Activated CD8-positive, alpha-beta memory T cell treated with anti-CD3 and anti-CD28 coated beads for 4 hours (primary cell): ENCODE measurements at places on chromosomes 7 and 10.

GRCh38 chr10:65325913-65326312 lies 1599.9 kb upstream of the LRRTM3 start:
- no peak for DNase-seq

- DNase-seq: no peak
Observed at GRCh38 chr10:58518775-58519174, 6.1 kb downstream of the BICC1 start.

- no peak for DNase-seq
Observed at GRCh38 chr10:82037076-82037475, 162.1 kb downstream of the NRG3 start.

- no peak for DNase-seq
Observed at GRCh38 chr10:14039968-14040668, 290.6 kb downstream of the FRMD4A start.

DNA sequence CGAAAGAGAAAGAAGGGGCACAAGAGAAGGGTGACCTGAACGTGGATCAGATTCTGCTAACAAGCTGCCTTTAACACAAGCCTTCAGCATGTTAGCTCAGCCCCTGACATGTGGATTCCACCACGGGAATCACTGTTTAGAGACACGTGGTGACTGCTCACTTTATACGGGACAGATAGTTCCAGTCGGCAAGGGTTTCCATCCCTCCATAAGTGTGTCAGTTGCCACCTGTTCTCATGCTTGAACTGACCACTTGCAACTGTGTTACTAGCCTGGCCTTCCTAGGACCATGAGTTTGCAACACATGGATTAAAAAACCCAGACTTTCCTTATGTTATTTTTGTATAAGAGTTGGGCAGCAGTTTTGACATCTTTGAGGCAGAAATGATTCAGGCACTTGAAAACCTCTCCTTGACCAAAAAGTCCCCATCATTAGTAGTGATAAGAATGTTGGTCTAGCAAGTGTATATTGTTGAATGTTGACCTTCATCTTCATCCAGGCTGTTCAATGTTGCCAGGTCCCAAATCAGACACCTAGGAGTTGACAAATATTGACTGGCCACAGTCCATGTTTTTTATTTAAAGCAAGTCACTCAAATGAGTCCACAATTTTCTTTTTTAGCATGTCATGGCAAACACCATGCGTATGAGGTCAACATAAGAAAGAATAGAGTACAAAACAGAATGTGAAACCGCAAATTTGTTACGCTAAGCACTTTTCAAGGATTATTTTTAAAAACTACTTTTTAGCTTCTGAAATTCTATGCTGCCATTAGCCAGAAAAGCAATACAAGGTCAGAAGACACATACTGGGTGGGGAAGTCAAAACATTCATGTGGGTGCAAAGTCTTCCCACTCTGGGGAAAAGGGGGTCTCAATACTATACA lies 101.6 kb downstream of the ABLIM1 start:
- no peak for DNase-seq

DNA sequence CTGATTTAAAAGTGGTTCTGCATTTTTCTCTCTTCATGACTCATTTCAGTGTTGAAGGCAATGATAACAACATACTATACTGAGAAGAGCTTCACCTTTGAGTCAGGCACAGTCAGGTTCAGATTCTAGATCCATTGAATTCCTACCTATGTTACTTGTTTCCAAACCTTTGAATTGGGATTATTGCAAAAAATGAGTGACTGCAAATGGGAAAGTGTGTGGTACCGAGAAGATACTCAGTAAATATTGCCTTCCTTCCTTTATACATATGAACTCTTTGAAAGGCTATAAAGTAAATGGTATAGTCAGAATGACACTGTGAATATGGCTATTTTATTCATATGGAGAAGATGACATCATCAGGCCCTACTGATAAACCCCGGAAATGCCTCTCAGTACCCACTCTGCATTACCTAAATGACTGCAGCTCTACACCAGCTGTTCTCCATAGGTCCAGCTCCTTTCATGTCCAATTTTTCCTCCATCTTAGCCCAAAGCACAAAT lies 66.7 kb upstream of the FGL2 start:
- DNase-seq: no peak

GRCh38 chr7:98913026-98913425 lies 34.7 kb downstream of the TRRAP start:
- no peak for DNase-seq

- DNase-seq: no peak
Observed at GRCh38 chr10:119807960-119808697, 64.5 kb downstream of the MCMBP start.
